Upper lobe of right lung (tissue), 1 donor: ENCODE measurements at places on chromosomes 3 and 15. TPM values are rescaled to one million over a fixed set of nuclear protein-coding genes. Genes with fewer than 3 reads are reported as not detected.
A peak's percentile ranks its signal among the peaks of the same experiment; 100 is the strongest.

GRCh38 chr15:62219799-62220198 lies 54.7 kb upstream of the C2CD4B start:
- DNase-seq: no peak

DNA sequence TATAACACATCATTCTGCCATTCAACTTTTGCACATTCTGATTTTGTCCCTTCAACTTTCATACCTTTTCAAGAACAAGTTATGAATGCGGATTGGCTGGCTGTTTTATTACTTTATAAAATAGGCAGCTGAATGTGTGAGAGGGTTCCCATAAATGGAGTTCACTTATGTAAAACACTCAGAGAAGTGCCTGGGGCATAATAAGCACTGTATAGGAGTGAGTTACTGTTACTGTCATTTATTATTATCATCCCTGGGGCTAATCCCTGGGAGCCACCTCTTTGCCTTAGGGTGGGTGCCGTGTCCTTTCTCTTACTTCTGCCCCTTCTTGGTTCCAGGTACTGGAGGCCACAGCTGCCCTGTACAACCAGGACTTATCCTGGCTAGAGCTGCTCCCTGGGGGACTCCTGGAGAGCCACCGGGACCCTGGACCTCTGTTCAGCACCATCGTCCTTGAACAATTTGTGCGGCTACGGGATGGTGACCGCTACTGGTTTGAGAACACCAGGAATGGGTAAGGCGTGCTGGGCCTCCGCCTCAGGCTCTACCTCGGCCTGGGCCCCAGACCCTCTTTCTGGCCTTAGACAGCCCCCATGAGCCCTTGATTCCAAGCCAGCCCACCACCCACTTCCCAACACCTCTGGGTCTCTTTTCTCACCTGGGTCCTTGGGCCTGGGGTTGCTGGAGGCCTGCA lies 10.9 kb downstream of the DUOX1 start:
- DNase-seq: peak; percentile 60

DNA sequence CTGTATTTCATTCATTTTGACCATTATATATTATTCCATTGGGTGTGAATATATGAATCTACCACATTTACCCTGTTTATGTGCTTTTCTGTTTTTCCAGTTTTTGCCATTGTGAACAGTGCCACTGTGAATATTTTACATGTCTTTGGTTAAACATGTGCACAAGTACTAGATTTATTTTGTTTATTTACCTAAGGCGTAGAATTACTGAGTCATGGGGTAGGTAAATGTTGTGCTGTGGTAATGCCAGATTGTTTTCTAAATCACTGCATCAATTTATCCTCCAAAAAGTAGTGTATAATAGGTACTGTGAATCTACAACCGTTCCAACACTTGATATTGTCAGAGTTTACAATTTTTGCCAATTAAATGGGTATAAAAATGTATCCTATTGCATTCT lies 362.1 kb upstream of the AGTR1 start:
- DNase-seq: no peak

GRCh38 chr3:148042663-148043445 lies 633.7 kb downstream of the ZIC1 start:
- no peak for DNase-seq

GRCh38 chr3:148708409-148708808 lies 10.7 kb downstream of the AGTR1 start:
- DNase-seq: no peak

DNA sequence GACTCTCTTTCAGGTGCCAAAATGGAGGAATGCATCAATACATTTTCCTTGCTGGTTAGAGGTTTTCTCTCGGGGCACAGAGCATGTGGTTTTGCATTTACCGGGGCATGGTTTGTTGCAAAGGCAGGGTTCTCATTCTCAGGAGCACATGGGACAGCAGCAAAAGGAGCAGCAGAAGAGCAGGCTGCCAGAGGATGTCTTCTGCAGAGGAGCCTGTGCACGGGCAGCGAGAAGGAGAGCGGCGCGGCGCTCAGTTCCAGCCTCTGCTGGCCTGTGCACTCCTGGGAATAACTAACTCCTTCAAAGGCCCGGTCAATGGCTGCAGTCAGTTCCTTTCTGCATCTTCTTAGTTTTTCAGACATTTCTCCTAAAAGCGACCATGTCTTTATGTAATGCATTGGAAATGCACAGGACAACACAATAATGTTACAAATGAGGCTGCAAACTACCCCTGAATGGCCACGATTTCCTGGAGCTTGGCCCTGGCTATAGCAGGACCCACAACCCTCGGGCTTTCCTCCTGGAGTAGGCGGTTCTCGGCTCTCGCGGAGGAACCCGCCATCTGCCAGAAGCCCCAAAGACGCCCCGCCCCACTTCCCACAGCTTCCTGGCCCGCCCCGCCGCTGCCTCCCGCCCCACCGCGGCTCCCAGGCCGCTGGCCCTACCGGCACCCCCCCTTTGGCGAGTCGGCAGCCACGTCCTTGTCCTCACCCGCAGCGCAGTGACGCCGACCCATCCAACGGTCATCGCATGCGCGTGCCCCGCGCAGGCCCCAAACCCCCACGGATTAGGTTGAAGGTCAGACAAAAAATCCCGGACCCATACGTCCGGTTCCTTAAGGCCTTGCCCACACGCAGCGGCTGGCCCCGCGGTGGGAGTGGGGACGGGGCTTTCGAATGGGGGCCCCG lies at the start of gene C3orf62:
Gene C3orf62, minus strand, starts transcription at position 758 of the 908 bp plus-strand sequence. Its CDS starts 360 bp downstream, at position 398.
- peak; percentile 96 for DNase-seq

- peak; percentile 40 for DNase-seq
Observed at GRCh38 chr15:99430881-99431401, 134.8 kb upstream of the MEF2A start.

DNA sequence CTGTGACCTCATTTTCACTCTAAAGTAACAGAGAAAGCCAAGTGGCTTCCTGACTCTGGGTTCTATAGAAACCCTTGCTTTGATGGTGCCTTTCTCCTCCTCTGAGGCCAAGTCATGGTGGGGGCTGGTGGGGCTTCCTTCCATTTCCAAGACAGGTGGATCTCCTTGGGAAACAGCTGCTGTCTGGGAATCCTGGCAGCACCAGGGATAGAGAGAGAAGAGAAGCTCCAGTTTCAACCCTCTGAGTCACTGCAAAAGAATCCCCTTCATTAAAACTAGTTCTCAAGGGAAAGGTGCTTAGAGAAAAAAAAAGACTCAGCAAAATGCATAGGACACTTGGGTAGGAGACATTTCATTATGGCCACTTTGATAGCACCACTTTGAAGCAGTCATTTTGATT lies 614.4 kb downstream of the FHIT start:
- no peak for DNase-seq

DNA sequence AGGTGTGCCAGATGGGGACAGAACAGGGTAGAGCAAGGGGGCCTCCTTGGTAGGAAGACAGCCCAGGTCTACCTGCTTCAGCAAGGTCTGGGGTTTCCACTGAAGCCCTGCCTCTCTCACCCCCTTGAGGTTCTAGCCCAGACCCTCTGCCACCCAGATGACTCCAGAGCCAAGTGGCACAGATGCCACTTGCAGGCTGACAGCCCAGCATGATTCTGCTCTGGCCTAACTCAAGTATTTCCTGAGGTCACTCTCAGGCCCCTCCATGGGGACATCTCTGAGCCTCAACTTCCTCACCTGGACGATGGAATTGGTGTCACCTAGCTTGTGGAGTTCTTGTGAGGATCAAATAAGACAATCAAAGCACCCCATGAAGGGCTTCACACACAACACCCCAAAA lies 23.9 kb downstream of the PLXNB1 start:
- DNase-seq: no peak

GRCh38 chr3:171649911-171650592 lies 160.2 kb downstream of the PLD1 start:
- no peak for DNase-seq

- DNase-seq: no peak
Observed at GRCh38 chr3:186896875-186897274, 33.5 kb upstream of the ST6GAL1 start.

- no peak for DNase-seq
Observed at GRCh38 chr3:45701172-45701867, 12.1 kb downstream of the SACM1L start.

DNA sequence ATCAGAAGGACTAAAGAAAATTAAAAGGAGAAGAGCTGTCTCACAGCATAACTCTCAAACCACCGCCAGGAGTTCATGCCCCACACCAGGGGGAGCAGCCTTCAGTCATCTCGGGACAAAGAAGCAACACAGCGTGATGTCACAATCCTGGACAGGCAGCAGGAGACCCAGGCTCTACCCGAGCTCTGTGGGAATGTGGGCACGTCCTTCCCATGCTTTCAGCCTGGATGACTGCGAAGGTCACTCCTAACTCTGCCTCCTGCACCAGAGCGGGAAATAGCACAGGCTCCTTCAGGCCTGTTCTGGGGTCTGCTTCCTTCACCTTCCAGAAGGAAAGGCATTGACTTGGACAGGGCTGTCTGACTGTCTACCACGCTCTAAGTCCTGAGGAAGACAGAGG lies 31.3 kb downstream of the NOX5 start:
- no peak for DNase-seq

GRCh38 chr3:126031981-126032471 lies 51.9 kb downstream of the SLC41A3 start:
- DNase-seq: no peak

GRCh38 chr3:76487446-76487845 lies 552.5 kb upstream of the ROBO2 start:
- no peak for DNase-seq

DNA sequence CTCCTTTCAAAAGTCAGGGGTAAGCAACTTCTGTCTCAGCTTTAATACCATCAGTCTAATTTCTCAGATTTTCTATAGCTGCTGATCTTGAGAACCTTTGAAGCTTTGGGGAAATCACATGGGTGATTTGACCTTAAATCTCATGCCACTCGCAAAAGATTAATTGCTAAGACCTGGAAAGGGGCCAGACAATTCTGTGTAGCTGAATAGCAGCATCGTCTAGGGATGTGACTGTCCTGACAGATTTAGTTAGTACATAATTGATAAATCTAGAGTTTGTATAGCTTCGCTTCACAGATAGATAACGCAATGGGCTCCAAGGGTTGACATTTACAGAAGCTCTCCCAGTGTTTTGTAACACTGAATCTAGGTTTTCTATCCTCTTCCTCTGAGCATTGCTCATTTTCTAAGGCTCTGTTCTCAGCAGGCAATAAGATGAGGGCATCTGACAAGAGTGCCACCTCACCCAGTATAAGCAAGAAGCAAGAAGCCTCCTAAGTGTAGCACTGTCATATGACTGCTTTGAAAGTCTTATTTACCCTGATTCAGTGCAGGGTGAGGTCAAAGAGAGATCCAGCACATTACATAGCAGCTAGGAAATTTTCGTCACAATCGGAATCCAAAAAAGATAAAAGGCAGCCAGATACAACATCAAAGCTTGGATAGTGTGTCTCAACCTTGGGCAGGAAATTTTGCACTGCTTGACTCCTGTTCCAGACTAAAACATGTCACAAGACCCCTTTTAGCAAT lies 47.7 kb upstream of the DUT start:
- no peak for DNase-seq

The SLC12A8 gene
- 11.8 TPM for total RNA-seq

The ITIH4 gene
- 26.9 TPM for total RNA-seq

The PEX5L gene
- total RNA-seq: 0.78 TPM

The MME gene
- 79.1 TPM for total RNA-seq

The PLA2G4B gene
- 14.4 TPM for total RNA-seq

The SNX22 gene
- total RNA-seq: 28.3 TPM

The PPCDC gene
- 13.1 TPM for total RNA-seq

The CCDC39 gene
- total RNA-seq: not detected

The ISG20 gene
- 34.9 TPM for total RNA-seq
